Stimulated activated naive B cell treated with anti-CD40 and anti-IgM and Interleukin-4, amounts not matched to agents 10 μg/mL and 1 μg/mL and 100 μg/mL, for 72 hours (primary cell): ENCODE measurements at places on chromosomes 4 and X.

DNA sequence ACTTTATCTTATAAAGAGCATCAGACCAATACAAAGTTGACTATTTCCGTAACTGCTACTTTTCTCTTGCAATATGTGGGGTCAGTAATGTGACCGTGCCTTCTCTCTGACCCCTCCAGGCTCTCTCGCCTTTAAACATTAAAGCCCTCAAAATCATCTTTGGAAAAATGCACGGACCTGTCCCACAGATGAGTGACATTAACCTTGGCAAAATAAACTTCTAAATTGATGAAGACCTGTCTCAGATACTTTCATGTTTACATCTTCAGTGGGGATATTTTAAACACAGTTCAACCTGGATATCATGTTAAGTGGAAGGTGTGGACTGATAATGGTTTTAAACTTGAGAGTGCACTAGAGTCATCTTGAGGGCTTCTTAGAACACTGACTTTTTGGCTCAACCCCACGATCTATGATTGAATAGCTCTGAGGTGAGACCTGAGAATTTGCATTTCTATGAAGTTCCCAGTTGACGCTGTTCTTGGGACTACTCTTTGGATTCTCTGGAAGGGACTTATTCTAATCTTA lies 26.7 kb upstream of the CXCL3 start:
- DNase-seq: no peak

DNA sequence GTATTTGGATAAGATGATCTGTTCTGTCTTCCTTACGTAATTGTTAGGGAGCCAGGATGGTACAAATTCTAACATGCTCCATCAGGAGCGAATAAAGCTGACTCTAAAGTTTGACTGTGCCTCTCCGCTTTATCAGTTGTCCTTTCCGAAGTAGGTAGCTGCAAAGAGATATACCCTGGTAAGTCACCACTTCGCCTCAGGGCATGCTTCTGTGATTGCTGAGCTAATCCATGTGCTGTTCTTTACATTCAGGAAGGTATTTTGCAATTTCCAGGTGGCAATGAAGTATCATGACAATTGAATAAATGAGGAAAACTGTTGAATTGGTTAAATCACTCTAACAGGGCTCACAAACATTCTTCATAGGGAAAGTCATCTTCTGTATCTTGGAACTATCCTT lies 38.9 kb downstream of the KIT start:
- DNase-seq: no peak

DNA sequence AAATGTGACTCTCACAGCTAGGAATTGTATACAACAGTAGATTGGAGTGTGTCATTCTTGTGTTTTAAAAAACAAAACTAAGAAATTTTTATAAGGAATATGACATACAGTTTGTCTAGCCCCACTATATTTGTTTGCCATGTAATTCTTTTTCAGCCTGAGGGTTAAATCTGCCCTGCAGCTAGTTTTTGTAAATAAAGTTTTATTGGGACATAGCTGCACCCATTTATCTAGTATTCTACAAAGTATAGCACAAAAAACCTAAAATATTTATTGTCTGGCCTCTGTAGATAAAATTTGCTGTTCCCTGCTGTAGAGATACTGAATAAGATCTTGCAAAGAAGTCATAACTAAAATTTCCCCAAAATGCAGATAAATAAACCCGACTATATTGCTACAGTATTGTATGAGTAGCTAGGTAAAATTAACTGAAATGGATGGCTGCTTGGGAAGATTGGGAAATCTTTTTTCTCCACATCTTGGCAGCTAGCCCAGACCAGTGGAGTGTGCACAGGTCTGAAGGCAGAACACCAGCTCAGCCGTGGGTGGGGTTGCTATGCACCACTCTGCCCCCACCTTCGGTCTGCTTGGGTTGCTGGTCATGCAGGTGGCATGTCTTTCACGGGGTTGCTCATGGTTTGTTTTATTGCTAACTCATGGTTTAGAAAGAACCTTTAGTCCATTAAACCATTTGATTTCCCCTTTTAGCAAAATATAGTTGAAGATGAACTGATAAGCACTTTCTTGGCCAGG lies 127.9 kb downstream of the KLHL8 start:
- DNase-seq: no peak

- DNase-seq: no peak
Measured at GRCh38 chrX:22159071-22159470, 113.6 kb upstream of the CBLL2 start.

GRCh38 chr4:182835006-182835740 lies 82.0 kb downstream of the DCTD start:
- DNase-seq: no peak
